ENCODE measurements at places on chromosomes 5 and 9.

DNA sequence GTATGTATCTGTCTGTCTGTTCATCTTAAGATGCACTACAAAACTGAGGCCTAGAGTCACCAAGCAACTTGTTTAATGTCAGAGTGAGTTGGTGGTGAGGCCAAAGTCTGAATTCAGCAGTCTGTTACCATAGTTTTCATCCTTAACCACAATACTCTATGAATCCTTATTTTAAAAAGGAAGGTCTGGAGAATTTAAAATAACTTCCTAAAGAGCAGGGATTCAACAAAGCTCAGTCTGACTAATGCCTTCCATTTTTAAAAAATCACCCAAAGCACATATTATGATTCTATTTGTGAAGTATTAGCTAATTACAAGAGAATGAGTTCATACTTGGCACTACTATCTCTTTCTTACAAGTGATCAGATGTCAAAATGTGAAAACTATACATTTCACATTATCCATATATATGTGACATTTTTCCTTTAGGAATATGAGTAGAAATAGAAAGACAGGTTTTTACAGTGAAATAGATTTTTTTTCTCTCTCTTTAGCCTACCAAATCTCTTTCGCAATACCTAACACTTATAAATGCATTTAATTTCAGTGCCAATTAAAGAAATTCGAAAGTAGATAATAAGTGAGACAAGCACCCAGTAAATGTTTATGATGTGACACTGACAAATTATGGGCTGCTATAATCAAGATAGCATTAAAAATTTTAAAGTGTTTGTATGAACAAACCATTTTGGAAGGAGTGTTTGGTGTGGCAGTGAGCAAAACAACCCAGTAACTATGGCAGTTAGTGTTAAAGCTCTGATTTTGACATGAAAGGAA lies 102.3 kb upstream of the CDKN2B start:
- DNase-seq = no peak

GRCh38 chr5:157772127-157772526 lies 28.6 kb downstream of the LSM11 start:
- no peak for DNase-seq

DNA sequence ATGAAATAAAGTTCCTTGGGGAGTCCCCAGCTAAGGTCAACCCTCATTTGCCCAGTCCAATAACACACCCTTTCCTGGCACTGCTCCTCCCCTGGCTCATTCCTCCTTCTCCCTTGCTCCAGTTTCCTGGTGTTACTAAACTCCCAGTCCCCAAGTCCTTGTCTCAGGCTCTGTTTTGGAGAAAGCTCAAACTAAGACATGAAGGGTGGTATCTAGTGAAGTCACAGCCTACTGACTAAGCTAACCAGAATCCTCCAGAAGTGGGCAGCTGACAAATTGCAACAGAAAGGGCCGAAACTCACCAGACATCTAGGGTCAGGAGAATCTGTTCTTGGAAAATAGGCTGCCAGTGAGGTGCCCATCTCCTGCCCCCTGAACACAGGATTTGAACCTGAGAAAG lies 118.7 kb upstream of the NEK6 start:
- no peak for DNase-seq

- peak; percentile 51 for DNase-seq
Measured at GRCh38 chr5:159965031-159965837, 43.7 kb upstream of the TTC1 start.

DNA sequence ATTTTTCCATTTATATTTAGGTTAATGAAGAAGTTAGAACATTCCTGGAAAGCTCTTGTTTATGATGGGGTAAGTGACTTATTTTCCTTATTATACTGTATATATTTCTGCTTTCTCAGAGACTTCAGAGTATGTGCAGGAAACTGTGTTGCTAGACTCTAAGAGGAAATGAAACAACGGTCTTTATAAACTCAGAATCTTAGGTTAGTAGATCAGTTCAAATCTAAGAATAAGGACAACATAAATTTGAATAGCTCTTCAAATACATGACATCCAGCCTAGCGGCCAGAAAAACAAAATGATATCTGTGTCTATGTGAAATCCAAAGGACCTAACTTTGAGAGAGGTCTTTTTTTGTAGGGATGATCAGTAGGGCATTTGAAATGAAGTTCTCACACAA lies 94.3 kb downstream of the PRKACG start:
- DNase-seq = no peak

DNA sequence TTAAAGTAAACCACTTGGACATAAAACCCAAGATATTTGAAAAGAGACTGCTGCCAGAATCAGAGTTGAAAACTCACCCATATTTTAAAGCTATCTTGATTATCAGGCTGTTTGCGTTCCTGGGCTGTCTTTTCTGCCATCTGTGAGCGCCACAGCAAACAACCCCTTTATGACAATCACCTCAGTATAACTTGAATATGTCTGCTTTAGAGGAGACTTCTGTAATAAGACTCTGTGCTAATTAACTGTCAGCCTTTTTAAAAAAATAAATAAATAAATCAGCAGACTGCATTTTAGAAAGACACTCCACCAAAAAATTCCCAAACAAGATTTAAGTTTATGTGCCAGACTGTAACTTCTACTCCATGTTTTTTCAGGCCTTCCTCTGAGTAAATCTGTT lies 375.7 kb upstream of the CCNH start:
- no peak for DNase-seq

GRCh38 chr5:75566710-75567309 lies 44.4 kb upstream of the ANKDD1B start:
- DNase-seq = peak; percentile 76

DNA sequence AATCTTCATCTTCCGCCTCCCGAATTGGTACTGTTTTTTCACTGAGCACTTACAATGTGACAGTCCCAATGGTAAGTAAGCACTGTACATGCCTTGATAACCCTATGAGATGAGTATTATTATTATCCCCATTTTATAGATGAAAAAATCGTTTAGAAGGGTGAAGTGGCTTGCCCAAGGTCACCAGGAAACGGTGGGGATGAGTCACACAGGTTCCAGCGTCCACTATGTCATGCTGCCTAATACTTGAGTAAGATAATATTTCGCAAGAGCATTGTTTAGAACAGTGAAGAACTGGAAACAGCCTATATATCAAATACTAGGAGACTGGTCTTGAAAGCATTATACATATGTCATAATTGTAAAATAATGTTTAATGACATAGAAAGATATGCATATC lies 12.9 kb downstream of the HAND1 start:
- peak; percentile 70 for DNase-seq

DNA sequence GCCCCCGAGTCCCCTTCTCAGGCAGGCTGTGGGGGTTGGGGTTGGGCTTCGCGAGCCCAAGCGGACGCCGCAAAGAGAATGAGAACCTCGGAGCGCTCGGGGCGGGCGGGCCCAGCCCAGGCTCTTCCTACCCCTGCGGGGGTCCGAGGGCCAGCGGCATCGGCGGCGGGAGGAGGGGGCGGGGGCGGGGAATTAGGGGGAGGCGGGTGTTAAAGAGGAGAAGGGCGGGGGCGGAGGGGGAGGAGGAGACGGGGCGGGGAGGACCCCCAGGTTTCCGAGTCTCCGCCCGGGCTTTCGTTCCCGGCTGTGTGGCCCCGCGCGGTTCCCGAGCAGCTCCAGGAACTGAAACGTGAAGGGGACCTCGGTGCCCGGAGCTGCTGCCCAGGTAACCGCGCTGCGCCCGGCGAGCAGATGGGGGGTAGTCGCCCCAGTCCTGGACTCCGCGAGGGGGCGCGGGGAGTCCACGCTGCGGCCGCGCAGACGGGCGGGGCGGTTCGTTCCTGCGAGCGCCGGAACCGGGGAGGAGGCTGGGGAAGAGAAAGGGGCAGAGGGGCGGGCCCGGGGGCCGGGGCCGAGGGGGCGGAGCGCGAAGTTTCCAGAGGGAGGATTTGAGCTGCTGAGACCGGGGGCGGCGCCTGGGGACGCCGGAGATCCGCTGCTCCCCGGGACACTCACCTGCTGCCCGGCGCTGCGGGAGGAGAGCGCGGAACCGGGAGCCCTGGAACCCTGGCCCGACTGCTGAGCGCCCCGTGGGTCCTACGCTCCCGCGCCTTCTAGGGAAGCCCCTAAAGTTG lies 38.4 kb upstream of the PLEKHG4B start:
- peak; percentile 96 for DNase-seq

GRCh38 chr5:158756871-158757270 lies 342.8 kb downstream of the EBF1 start:
- no peak for DNase-seq

All from DMS53 (cell line).